ENCODE measurements at places on chromosomes 5 and 9. TPM values are rescaled to one million over a fixed set of nuclear protein-coding genes. Genes with fewer than 3 reads are reported as not detected.
A peak's percentile ranks its signal among the peaks of the same experiment; 100 is the strongest.

The QRFP gene
- total RNA-seq = not detected

- no peak for DNase-seq
- H3K27me3 ChIP-seq = no peaks in the 10 kb centered on the region
- H3K4me3 ChIP-seq = no peak overlapping the region
Observed at GRCh38 chr9:6614489-6614888, 31.0 kb downstream of the GLDC start.

The IL9 gene
- not detected for total RNA-seq

- peak; percentile 10 for DNase-seq
- H3K4me3 ChIP-seq = no peak overlapping the region
- H3K36me3 ChIP-seq = no peaks in the 10 kb centered on the region
Observed at GRCh38 chr9:13991395-13991794, 322.5 kb downstream of the NFIB start.

- peaks cover 8% of the 10 kb centered on the region for H3K4me1 ChIP-seq
- no peaks in the 10 kb centered on the region for H3K27me3 ChIP-seq
- peak; percentile 2 for DNase-seq
- no peak overlapping the region for H3K4me3 ChIP-seq
- H3K36me3 ChIP-seq = no peaks in the 10 kb centered on the region
- no peak overlapping the region for H3K27ac ChIP-seq
Observed at GRCh38 chr5:170147753-170148264, 42.1 kb downstream of the FOXI1 start.

The EQTN gene
- total RNA-seq = not detected

DNA sequence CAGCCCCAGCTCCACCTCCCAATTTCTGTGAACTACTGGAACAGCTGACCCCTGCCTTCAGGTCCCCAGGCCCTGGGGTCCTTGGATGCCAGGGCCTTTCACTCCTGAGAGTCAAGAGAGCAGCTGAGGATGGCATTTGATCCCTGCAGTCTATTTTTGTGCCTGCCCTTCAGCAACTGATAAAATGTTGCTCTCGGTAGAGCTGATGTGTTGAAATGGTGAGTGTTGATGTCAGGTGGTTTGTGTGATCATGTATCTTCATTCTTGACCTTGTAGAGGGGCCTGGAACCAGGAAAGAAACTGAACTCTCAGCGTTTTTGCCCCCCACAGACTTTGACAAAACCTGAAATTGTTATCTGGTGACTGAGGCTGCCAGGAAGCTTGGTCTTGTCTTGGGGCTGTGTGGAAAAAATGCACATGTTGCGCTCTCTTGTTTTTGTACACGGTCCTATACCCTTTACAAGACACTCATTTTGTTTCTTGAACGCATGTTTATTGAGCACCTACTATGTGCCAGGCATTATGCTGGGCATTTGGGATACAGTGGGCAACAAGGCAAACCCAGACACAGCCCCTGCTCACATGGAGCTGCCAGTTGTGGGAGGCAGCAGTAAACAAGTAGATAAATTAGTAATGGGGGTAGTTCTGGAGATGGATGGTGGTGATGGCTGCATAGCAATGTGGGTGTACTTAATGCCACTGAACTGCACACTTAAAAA, 78.3 kb downstream of the PPARGC1B start:
- no peak for DNase-seq
- H3K27me3 ChIP-seq = no peaks in the 10 kb centered on the region
- no peaks in the 10 kb centered on the region for H3K36me3 ChIP-seq
- H3K4me3 ChIP-seq = no peak overlapping the region
- H3K27ac ChIP-seq = no peak overlapping the region
- H3K4me1 ChIP-seq = peaks cover 11% of the 10 kb centered on the region

DNA sequence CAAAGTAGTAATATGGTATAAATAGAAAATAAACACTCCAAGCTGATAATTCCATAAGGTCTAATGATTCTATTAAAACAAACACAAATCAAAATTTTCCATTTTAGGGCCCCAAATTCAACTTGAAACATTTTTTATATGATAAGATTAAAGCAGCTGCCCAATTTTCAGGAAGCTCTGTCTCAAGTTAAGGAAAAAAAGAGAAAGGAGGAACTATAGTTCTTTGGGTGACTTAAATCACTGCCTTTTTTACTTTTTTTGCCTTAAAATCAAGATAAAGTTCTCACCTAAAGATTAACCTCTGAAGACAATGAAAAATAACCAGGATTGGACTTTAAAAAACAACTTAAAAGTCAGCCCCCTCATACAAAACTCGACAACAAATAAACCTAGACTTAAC, 76.0 kb upstream of the IFNE start:
- no peak overlapping the region for H3K27ac ChIP-seq
- H3K36me3 ChIP-seq = no peaks in the 10 kb centered on the region

DNA sequence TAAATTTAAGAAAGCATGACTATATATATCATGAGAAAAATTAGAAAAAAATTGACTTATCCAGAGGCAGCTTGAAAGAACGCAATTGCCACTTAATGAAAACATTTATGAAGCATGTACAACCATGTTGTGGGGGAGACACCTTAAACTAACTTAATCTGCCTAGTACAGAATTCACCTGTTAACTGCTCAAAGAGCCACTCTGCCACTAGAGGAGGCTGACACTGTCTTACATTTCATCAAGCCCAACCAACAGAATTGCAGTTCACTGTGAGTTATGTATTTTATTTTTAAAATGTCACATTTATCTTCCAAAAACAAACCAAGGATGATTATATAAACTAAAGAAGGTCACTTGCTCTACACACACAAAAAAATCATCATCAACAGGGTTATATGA, 252.9 kb downstream of the MLLT3 start:
- H3K27me3 ChIP-seq = no peaks in the 10 kb centered on the region
- H3K27ac ChIP-seq = no peak overlapping the region
- H3K4me1 ChIP-seq = peaks cover under 1% of the 10 kb centered on the region
- no peak overlapping the region for H3K4me3 ChIP-seq
- no peaks in the 10 kb centered on the region for H3K36me3 ChIP-seq
- no peak for DNase-seq

DNA sequence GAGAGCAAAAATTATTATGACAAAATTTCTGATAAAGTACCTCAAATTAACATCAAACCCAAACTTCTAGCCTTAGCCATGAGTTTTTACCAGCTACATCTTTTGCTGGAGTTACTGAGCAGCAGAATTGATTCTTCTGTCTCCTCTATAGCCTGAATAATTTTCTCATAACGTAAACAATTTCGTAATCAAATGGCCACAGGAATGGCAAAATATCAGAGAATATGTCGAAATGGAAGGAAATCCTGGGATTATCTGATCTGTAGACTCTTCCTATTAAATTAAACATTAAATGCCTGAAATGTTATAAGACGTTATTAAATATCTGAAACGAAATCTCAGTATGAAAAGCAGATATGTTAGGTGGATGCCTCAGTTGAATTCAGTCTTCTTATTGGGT, 41.1 kb downstream of the LURAP1L start:
- no peaks in the 10 kb centered on the region for H3K36me3 ChIP-seq
- no peak for DNase-seq
- no peaks in the 10 kb centered on the region for H3K4me1 ChIP-seq

DNA sequence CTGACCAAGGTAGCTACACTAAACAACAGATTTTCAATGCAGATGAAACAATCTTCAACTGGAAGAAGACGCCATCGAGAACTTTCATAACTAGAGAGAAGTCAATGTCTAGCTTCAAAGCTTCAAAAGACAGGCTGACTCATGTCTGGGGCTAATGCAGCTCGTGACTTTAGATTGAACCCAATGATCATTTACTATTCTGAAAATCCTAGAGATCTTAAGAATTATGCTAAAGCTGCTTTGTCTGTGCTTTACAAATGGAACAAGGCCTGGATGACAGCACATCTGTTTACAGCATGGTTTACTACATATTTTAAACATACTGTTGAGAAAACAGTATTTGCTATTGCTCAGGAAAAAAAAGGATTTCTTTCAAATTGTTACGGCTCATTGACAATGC, 54.9 kb downstream of the RICTOR start:
- no peak overlapping the region for H3K4me3 ChIP-seq
- H3K36me3 ChIP-seq = peaks cover 13% of the 10 kb centered on the region
- no peak overlapping the region for H3K27ac ChIP-seq
- H3K4me1 ChIP-seq = peaks cover 7% of the 10 kb centered on the region

DNA sequence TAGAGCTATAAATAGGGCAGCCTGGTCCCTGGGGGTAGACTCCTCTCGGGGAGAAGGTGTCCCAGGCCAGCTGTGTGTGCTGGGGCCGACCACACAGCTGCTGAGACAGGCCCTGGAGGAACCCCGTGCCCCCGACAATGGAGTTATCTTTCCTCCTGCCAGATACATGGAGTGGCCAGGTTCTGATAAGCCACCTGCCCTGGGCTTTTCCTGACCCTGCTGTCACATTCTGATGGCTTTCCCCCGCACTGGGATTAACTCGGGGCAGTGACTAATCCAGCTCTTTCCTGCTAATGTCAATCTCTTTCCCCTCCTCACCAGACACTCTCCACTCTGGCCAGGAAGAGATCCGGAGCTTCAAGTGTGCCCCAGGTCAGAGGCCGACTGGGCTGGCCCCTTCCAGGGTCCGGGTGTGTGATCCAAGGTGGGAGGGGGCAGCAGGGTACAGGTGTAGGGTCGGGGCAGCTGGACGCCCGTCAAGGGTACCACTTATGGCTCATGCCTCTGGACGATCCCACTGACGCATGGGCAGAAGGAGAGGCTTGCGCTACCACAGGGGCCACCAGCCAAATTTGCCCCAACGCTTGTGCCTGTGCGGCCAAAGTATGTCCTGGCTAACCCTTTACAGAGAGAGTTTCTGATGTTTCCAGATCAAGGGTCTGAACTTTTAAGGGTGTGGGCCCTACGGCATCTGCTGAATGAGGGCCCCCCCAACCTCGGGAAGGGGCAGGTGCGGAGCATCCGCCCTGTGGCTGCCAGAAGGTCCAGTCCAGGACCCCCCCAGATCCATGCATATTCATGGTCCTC, 20.6 kb upstream of the COL5A1 start:
- no peaks in the 10 kb centered on the region for H3K27me3 ChIP-seq
- H3K36me3 ChIP-seq = no peaks in the 10 kb centered on the region
- H3K4me3 ChIP-seq = no peak overlapping the region
- H3K27ac ChIP-seq = no peak overlapping the region
- peak; percentile 45 for DNase-seq

GRCh38 chr5:174991847-174992246, 267.5 kb downstream of the MSX2 start:
- no peaks in the 10 kb centered on the region for H3K36me3 ChIP-seq
- no peaks in the 10 kb centered on the region for H3K4me1 ChIP-seq
- no peak overlapping the region for H3K4me3 ChIP-seq
- no peak for DNase-seq
